Activated CD8-positive, alpha-beta memory T cell treated with anti-CD3 and anti-CD28 coated beads for 24 hours (primary cell): ENCODE measurements at places on chromosomes 7 and 10.

GRCh38 chr10:69818676-69819239 is 17.1 kb downstream of the COL13A1 start:
- DNase-seq: no peak

- DNase-seq: no peak
Measured at GRCh38 chr7:139153832-139154231, 44.3 kb upstream of the ZC3HAV1 start.

DNA sequence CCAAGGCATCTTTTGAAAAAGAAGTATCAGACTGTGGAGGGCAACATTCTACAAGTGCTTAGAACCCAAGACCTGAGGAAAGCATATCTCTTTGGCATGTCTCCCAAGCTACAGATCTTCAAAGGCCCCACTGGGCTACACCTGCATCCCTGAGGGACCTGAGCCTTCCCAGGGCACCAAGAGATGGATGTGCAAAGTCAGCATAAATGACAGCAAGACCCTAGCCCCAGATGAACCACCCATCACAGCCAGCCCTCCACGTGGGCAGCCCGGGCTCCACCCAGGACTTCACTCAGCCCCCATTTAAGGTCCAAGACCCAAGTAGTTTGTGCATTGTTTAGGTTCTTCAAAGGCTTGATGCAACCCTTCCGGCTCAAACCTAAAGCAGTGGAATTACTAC is 123.5 kb downstream of the SFMBT2 start:
- no peak for DNase-seq

GRCh38 chr7:127375631-127376030 is 16.9 kb downstream of the ZNF800 start:
- DNase-seq: no peak

- no peak for DNase-seq
Measured at GRCh38 chr10:76415554-76415953, 984.1 kb downstream of the LRMDA start.

DNA sequence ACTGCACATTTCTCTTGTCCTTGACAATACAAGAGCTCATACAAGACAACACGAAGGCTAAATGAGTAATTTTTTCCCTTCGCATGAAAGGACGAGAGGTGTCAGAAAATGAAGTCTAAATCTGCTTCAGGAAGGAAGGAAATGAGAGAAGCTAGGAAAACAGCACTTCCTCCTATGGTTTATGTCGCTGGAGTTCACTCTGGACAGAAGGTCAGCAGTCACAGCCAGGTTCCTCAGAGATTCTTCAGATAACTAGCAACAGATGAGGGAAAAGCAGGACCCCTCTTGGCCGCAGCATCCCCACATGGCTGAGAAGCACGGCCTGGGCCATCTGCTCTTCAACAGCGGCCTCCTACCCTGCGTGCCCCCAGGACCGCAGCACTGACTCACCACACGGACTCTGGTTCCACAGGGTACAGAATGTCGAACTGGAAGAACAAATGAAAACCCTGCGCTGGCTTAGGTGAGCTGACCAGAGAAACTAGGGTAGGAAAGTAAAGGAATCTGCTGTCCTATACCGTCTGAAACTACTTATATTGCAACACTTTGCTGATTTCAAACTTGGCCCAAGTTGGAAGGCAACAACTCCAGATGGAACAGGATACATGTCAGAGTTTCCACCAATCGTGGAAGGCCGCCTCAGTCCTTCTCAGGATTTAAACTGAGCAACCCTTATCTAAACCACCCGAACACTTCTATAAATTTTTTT is 26.3 kb downstream of the DNMBP start:
- DNase-seq: no peak

GRCh38 chr10:8050556-8051108 is 3.9 kb upstream of the GATA3 start:
- DNase-seq: no peak

DNA sequence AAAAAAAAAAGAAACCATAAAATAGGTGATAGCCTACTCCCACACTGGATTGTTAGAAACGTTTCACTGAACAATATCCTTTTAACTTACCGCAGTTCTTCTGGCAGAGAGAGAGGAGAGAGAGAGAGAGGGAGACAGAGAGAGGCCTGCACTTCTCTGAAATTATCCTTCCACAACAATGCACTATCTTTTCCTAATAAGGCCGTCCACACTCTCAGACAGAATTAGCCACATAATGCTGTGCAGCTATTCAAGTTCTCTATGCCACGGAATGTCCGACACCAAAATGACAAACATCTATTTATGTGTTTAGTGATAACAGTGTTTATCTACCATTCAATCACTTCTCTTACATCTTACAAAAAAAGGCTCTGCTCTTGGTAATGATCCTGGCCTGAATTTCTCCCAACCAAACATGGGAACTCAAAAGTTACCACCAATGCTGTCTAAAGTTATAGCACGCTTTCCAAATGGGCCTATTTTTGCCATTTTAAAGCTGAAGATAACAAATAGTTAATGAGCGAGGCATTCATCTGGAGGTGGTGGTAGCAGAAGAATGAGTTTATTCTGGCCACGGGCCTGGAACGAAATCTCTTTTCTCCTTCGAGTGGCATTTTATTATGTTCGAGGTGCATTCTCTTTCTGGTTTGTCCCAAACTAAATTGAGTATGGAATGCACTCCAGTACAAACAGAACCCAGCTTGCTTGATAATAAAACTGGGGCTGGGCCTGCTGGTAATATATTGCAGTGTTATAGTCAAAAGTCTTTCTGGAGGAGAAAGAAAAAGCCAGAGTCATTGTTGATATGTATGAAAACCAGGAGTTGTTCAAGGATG is 160.2 kb upstream of the SVIL start:
- no peak for DNase-seq

- no peak for DNase-seq
Measured at GRCh38 chr10:110044681-110045080, 36.9 kb downstream of the ADD3 start.

GRCh38 chr7:142442396-142442795 is 184.5 kb upstream of the PRSS58 start:
- DNase-seq: no peak
